Activated T-cell treated with anti-CD3 and anti-CD28 coated beads, Interleukin-2, amount 50 U/mL, for 24 hours (primary cell): ENCODE measurements at places on chromosomes 16 and 17.

DNA sequence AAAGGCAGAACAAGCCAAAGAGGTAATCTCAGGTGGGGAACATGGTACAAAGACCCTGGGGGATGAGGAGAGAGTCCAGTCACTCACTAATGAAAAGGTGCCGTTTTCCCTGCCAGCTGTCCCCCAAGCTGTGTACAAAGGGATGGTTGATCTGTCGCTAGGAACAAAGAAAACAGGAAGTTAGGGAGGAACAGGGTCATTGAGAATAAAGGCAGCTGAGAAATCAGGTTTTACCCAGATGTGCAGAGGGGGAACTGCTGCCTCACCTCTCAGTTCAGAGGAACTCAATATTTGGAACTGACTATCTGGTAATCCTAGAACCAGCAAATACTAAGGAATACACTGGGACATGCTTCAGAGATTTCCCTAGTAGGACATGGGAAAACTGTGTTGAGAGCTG lies 1.5 kb downstream of the RSKR start:
- no peak for DNase-seq

GRCh38 chr17:74840989-74841666 lies 18.6 kb downstream of the GRIN2C start:
- no peak for DNase-seq

GRCh38 chr16:13866073-13866472 lies 53.9 kb upstream of the ERCC4 start:
- DNase-seq, result peak; percentile 36

DNA sequence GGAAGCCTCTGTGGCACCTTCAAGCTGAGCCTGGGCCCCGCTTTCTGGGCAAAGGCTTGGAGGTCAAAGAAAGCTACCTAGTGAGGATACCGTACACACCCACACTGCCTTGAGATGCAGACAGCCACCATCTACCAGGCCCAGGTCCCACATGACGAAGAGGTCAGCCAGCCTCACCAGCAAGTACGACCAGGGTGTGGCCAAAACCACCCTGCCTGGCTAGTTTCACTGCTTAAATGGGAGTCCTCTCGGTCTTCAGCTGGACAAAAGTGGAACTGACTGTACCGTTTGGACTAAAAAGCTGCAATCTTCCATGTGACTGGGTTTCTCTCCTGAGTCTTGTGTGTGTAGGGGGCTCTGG lies 21.6 kb downstream of the VASN start:
- DNase-seq, result no peak

GRCh38 chr17:37064956-37065355 lies 116.2 kb downstream of the AATF start:
- DNase-seq, result no peak

DNA sequence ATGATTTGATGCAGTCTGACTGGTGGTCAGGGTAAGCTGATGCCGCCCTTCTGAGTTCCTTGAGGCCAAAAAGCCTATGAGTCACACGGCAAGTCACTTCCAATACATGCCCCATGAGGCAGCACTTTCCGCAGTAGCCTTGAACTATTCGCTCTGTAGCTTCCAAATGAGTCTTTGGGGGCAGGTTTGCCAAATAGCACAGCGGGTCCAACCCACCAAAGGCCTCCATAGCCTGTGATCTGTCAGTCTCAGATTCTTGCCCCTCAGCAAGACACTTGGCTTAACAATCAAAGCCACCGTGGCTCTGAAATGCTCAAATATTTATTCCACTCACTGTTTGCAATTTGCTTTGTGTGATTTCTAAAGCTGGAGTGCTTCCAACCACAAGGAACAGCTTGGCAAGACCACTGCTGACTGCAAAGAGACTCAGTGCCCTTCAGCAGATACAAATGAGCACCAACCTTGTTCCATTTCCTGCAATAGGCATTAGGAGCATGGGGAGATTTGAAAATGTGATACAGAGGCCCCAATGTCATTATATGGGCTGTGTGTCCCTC lies 45.4 kb downstream of the CLEC19A start:
- no peak for DNase-seq

GRCh38 chr17:82018152-82018988 lies 4.3 kb downstream of the CENPX start:
- no peak for DNase-seq
